ENCODE measurements at places on chromosomes 5 and 9. TPM values are rescaled to one million over a fixed set of nuclear protein-coding genes. Genes with fewer than 3 reads are reported as not detected.

The SPATA31E1 gene
- total RNA-seq, result not detected

The TMC1 gene
- not detected for total RNA-seq

The SLCO6A1 gene
- not detected for total RNA-seq

The C5orf58 gene
- total RNA-seq, result not detected

The CCDC183 gene
- total RNA-seq, result 0.26 TPM

The CMYA5 gene
- 0.61 TPM for total RNA-seq

The ARSK gene
- total RNA-seq, result 3.6 TPM

The PARP8 gene
- total RNA-seq, result 24.5 TPM

The EXOSC2 gene
- total RNA-seq, result 57.7 TPM

The HACD4 gene
- total RNA-seq, result not detected

The PPP1R2B gene
- total RNA-seq, result not detected

The CCDC152 gene
- total RNA-seq, result not detected

DNA sequence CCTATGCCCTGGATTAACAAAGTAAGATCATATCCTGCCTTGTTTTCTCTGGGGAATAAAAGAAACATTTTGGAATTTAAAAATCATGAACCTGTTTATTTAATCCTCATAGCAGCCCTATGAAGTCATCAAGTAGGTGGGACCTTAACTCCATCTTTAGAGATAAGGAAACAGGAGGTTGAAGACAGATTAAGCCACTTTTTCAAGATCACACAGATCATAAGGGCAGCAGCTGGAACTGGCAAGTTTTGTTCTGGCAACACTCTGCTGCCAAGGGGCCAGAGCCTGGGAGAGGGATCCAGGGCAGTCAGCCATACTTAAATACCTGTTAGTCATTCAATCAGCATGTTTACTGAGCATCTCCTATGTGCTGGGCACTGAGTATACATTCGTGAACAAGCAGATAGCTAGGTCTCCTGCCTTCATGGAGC, 63.7 kb downstream of the SLC1A1 start:
- H3K27ac ChIP-seq, result peak overlapping the region; percentile 44
- no peaks in the 10 kb centered on the region for H3K36me3 ChIP-seq
- no peak overlapping the region for H3K4me3 ChIP-seq

- no peak overlapping the region for H3K27ac ChIP-seq
- H3K4me1 ChIP-seq, result peaks cover 5% of the 10 kb centered on the region
- no peak overlapping the region for H3K4me3 ChIP-seq
- peak; percentile 40 for DNase-seq
Observed at GRCh38 chr9:85182383-85182782, 512.9 kb downstream of the NTRK2 start.

- no peaks in the 10 kb centered on the region for H3K36me3 ChIP-seq
- peak overlapping the region; percentile 26 for H3K27ac ChIP-seq
- H3K27me3 ChIP-seq, result no peaks in the 10 kb centered on the region
- peak overlapping the region; percentile 35 for H3K4me3 ChIP-seq
- DNase-seq, result peak; percentile 14
Observed at GRCh38 chr5:117888688-117889087, 1099.7 kb downstream of the DTWD2 start.

- no peak overlapping the region for H3K27ac ChIP-seq
- no peak overlapping the region for H3K4me3 ChIP-seq
- H3K27me3 ChIP-seq, result no peaks in the 10 kb centered on the region
- peaks cover 34% of the 10 kb centered on the region for H3K4me1 ChIP-seq
- DNase-seq, result no peak
Observed at GRCh38 chr9:15512889-15513288, 2.1 kb upstream of the PSIP1 start.

DNA sequence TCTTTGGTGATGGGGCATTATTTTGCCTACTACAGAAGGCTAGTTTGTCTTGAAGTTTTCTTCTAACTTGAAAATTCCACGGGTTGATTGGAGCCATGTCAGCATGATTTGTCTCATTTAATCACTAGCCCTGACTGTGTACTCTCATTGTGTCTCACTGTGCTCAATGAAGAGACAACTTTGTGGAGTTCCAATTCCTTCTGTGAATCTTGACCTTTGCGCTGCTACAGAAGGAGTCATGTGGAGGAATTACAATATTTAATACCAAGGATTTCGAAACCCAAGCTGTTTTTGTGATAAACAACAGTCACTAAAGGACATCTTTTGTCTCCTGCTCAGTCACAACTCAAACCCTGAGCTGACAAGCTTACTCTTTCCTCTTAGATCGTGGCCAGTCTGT, 98.6 kb upstream of the ACTBL2 start:
- H3K36me3 ChIP-seq, result no peaks in the 10 kb centered on the region
- DNase-seq, result no peak
- H3K4me1 ChIP-seq, result no peaks in the 10 kb centered on the region
- no peak overlapping the region for H3K4me3 ChIP-seq

DNA sequence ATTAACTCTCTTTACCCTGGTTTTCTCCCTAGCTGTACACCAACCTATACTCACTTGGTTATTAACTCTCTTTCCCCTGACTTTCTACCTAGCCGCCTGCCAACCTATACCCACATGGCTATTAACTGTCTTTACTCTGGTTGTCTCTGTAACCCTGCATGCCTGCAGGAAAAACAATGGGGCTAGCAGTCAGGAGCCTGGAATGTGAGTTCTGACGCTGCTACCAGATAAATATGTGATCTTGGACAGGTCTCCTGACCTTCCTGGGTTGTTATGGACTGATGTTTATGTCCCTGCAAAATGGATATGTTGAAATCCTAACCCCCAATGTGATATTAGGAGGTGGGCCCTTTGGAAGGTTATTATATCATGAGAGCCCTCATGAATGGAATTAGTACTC, 119.2 kb downstream of the SMARCA2 start:
- H3K4me1 ChIP-seq, result no peaks in the 10 kb centered on the region
- peaks cover 25% of the 10 kb centered on the region for H3K36me3 ChIP-seq
- H3K27ac ChIP-seq, result no peak overlapping the region

DNA sequence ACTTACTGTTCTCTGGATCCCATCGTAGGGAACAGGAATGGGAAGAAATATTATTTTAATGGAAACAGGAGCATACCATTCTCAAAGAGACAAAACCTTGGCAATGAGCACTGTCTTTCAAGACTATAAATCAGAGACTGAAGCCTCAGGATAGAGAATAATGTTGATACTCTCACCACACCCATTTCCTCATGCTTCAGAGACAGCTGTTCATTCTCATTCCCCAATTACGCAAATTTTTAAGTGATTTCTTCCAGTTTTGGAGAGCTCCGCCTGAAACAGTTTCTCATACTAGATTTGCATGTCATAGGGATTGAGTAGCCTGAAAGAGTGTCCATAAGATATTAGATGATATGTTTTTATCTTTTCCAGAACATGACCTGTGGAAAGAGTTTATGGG, 290.5 kb upstream of the RASA1 start:
- DNase-seq, result no peak
- no peak overlapping the region for H3K27ac ChIP-seq
- no peak overlapping the region for H3K4me3 ChIP-seq
- H3K4me1 ChIP-seq, result peaks cover 8% of the 10 kb centered on the region
- H3K27me3 ChIP-seq, result peaks cover 23% of the 10 kb centered on the region

DNA sequence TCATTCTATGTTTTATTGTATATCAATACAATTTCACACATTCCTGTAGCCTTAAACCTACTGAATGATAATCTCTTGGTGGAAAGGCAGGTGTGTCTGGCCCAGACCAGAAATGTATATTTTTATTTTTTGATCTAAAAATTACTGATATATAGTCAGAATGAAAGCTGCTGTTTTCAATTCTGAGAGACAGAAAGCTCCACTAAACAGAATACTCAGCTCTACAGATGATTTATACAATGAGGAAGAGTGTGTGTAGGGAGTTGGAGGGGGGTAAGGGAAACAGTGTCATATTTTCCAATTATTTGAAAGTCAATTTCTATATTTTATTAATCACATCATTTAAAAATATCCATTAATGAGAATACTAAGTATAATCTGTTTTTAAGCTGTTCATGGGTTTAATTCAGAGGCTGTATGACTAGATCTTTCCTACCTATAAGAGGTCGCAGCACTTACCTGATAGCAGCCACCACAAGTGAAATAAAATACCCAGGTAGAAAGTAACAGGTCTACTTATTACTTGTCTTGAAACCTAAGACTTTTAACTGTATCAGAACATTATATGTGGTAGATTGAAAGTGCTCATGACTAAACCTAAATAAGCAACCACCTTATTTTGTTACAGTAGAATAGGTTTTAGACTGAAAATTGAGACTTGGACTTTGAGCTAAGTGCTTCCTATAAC, 183.4 kb downstream of the TMC1 start:
- no peaks in the 10 kb centered on the region for H3K4me1 ChIP-seq
- no peaks in the 10 kb centered on the region for H3K36me3 ChIP-seq
- DNase-seq, result no peak

GRCh38 chr9:8679371-8679822, 879.8 kb upstream of the DMAC1 start:
- H3K27ac ChIP-seq, result no peak overlapping the region
- DNase-seq, result no peak
- no peak overlapping the region for H3K4me3 ChIP-seq
- no peaks in the 10 kb centered on the region for H3K4me1 ChIP-seq
- H3K27me3 ChIP-seq, result no peaks in the 10 kb centered on the region

DNA sequence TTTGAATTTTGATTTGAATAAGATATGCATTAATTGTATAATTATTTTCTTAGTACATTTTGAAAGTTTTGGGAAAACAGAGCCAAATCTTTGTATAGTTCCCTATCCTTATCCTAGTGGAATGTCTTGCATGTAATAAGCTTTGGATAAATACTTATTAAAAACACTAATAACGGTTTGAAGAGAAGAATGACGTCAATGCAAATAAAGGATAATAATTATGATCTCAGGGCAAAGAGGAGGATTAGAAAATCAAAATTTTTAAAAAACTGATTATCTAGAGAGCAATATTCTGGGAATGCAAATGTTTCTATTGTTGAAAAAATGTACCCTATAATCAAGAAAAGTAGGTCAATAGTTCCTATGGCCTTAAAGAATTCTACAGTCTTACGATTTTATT, 22.1 kb downstream of the TYRP1 start:
- peaks cover 15% of the 10 kb centered on the region for H3K4me1 ChIP-seq
- H3K36me3 ChIP-seq, result no peaks in the 10 kb centered on the region
- no peak overlapping the region for H3K4me3 ChIP-seq
- DNase-seq, result no peak
- no peaks in the 10 kb centered on the region for H3K27me3 ChIP-seq
- H3K27ac ChIP-seq, result no peak overlapping the region

DNA sequence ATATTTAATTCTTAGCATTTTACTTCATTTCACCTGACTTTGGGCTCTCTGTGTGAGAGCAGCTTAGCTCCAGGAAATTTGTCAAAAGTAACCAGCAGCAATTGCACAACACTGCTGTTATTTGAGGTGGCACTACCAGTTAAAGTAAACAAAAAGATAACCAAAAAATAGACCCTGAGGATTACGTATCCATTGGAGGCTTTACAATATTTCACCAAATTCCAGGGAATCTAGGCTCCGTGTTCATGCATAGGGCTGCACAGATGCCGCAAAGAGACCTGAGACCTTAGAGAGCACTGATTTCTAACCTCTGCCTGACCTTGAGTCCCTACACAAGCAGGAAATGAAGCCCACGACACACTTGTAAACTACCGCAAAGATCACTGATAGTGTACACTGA, 1392.7 kb upstream of the CDH6 start:
- no peak overlapping the region for H3K27ac ChIP-seq
- no peak for DNase-seq
- H3K4me1 ChIP-seq, result no peaks in the 10 kb centered on the region
- no peaks in the 10 kb centered on the region for H3K27me3 ChIP-seq
- H3K4me3 ChIP-seq, result no peak overlapping the region

DNA sequence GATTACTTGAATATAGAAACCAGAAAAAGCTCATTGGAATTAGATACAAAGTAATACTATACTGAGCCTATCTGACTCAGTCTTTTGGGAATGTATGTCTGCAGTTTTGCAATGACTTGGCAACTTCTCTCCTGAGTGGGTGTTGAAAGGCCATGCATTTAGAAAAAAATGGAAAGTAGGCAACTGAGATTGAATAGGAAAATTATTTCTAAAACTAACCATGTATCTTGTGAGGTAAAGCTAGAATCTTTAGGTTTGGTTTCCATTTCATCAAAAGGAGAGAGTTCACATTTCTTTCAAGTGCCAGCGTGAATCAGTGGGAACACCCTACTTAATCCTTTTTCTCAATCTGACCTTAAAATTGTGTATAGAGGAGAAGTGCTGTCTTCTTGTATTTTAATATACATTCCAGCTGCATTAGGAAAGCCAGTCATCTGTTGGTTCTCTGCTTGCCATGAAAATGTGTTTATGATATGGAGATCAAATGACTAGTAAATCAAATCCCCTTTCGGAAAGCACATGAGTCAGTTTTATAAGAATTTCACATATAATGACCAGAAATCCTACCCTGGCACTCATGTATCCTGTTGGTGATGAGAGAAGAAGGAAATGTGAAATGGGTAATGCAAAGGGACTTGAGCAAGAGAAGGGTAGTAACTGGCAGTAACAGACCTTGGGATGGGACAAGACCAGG, 30.4 kb downstream of the NFX1 start:
- peaks cover 100% of the 10 kb centered on the region for H3K36me3 ChIP-seq
- peak overlapping the region; percentile 70 for H3K27ac ChIP-seq
- H3K4me3 ChIP-seq, result peak overlapping the region; percentile 20
- DNase-seq, result peak; percentile 92
- peaks cover 18% of the 10 kb centered on the region for H3K4me1 ChIP-seq

GRCh38 chr5:140869555-140869886, 764 bp downstream of the PCDHA11 start:
- H3K36me3 ChIP-seq, result no peaks in the 10 kb centered on the region
- H3K4me1 ChIP-seq, result peaks cover 4% of the 10 kb centered on the region
- H3K27ac ChIP-seq, result no peak overlapping the region
- DNase-seq, result no peak

GRCh38 chr5:178553517-178553916, 36.7 kb downstream of the COL23A1 start:
- no peak overlapping the region for H3K4me3 ChIP-seq
- no peaks in the 10 kb centered on the region for H3K36me3 ChIP-seq
- H3K27me3 ChIP-seq, result peaks cover 6% of the 10 kb centered on the region
- H3K4me1 ChIP-seq, result peaks cover 2% of the 10 kb centered on the region

- no peak overlapping the region for H3K27ac ChIP-seq
- no peak for DNase-seq
- no peak overlapping the region for H3K4me3 ChIP-seq
- no peaks in the 10 kb centered on the region for H3K36me3 ChIP-seq
- peaks cover 16% of the 10 kb centered on the region for H3K27me3 ChIP-seq
Observed at GRCh38 chr9:124042201-124042721, 30.7 kb downstream of the LHX2 start.

- H3K36me3 ChIP-seq, result no peaks in the 10 kb centered on the region
- no peak overlapping the region for H3K4me3 ChIP-seq
- no peaks in the 10 kb centered on the region for H3K27me3 ChIP-seq
- peaks cover 17% of the 10 kb centered on the region for H3K4me1 ChIP-seq
- H3K27ac ChIP-seq, result peak overlapping the region; percentile 67
Observed at GRCh38 chr5:62333250-62333794, 27.3 kb downstream of the KIF2A start.

GRCh38 chr5:39173069-39173468, 46.3 kb downstream of the FYB1 start:
- H3K4me3 ChIP-seq, result no peak overlapping the region
- no peaks in the 10 kb centered on the region for H3K36me3 ChIP-seq
- no peaks in the 10 kb centered on the region for H3K27me3 ChIP-seq
- no peak for DNase-seq
- no peak overlapping the region for H3K27ac ChIP-seq
